ENCODE measurements at places on chromosomes 11 and 22.

DNA sequence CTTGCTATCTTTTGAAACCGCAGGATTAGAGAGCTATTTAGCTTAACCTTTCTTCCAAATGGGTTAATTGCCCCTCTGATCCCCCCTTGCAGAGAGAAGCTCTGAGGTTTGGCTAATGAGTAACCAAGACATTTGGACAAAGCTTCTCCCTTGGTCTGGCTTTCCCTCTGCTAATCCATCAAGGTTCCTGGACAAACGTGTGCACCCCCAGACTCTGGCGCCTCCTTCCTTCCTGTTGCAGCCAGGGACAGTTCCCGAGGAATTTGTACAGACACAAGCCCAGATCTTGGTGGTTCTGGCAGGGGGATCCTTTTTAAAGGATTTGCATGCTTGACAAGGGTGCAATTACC lies 1.6 kb downstream of the KIAA1671 start:
- no peak for DNase-seq

DNA sequence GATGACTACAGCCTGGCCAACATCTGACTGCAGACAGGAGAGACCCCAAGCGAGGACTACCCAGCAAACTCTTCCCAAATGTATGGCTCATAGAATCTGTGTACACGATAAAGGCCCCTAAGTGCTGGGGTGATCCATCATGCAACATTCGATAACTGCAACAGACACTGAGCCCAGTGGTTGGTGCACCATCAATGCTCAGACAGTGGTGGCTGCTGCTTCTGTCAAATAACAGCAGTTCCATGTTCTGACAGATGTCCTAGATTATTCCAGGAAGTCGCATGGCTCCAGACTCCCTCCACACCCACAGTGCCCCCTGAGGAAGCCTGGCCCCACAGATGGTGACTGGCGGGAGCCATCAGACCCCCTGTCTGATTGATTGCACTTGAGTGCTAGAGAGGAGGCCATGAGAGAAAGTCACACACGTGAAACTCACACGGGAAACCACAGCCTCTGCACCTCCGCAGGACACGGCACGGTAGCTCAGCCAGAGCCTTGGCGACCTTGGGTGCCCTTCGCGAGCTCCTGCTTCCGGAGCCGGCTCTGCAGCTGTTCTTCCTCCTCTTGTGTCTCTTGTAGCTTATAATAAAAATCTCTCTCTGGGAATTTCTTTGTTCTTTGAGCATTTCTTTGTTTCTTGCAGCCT lies 1155.9 kb downstream of the TBC1D22A start:
- DNase-seq = peak; percentile 15

DNA sequence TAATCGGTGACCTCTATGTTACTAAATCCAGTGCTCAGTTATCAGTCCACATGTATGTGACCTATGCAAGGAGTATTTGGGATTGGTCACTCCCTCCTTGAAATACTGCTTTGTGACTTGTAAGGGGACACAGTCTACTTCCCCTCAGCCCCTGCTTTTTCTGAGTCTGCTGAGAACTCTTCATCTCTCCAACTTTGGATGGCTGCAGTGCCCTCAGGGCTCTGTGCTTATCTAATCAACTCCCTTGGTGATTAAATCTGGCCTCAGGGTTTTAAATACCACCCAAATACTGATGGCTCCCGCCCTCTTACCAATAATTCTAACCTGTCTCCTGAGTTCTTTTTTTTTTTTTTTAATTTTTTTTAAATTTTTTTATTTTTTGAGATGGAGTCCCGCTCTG lies 40.2 kb downstream of the FAM118A start:
- DNase-seq = no peak

GRCh38 chr11:68982134-68982533 lies 1.3 kb upstream of the MRGPRD start:
- no peak for DNase-seq

DNA sequence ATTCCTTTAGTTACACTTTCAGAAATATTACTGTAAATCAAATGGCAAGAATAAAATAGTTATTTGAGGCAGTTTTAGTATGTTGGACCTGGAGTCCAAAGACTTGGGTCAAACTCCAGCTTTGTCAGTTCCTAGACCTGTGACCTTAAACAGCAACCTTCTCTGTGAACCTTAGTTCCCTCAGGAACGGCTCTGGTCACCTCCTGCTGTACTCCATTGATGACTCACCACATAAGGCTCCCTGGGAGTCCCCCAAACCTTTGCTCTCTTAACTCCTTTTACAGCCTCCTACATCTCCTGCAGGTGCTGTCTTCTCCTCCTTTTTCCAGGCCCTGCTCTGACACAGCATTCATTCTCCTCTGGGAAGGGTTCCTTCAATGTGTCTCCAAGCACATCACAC lies 29.1 kb downstream of the LIMK2 start:
- no peak for DNase-seq

- DNase-seq = no peak
Observed at GRCh38 chr11:134575504-134576230, 163.6 kb upstream of the B3GAT1 start.

GRCh38 chr11:77024745-77025144 lies 9.5 kb upstream of the B3GNT6 start:
- no peak for DNase-seq

Measured in KBM-7 (cell line).